ENCODE measurements at places on chromosomes 12 and 14.

GRCh38 chr12:85350356-85350755, 70.3 kb downstream of the ALX1 start:
- DNase-seq, result no peak

GRCh38 chr12:113900716-113901115, 65.4 kb downstream of the RBM19 start:
- DNase-seq, result no peak

- DNase-seq, result peak; percentile 67
Observed at GRCh38 chr14:68685419-68686204, 107.3 kb downstream of the ZFP36L1 start.

- no peak for DNase-seq
Observed at GRCh38 chr14:53553221-53553620, 400.1 kb upstream of the DDHD1 start.

DNA sequence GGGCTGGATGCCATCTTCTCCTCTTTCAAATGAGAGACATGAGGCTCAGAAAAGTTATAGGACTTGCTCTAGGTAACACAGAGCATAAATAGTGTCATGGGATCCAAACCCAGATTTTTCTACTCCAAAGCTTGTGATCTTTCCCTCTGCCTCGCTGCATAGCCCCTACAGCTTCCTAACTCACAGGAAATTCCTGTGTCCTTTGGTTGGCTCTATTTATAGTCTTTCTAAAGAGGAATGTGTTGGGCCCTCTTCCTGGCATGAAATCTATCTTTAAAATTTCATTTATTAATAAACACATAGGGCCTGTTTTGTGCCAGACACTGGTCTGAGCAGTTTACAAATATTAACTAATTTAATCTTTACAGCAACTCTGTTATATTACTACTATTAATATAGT, 9.8 kb upstream of the KCNA5 start:
- DNase-seq, result peak; percentile 7

DNA sequence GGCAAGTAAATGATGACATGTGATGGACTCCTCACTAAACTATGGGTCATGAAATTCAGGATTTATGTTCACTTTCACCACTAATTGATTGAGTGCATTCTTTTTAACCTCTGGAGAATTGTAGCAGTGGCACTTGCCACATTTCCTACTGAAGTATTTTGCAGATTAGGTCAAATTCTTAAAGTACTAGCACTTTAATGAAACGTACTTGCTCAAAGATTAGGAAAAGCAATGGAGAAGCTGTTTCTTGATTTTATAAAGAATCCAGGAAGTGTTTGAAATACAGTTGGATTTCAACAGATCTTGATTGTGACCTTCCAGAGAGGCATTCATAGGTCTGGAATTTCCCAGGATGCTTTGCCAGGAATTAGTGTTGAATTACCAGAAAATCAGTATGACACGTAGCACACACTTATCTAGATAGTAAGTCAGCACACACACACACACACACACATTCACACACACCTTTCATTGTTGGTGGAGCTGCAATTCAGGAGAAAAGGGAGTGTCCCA, 162.6 kb downstream of the MYRFL start:
- DNase-seq, result peak; percentile 98

GRCh38 chr12:121558956-121559355, 21.9 kb downstream of the KDM2B start:
- no peak for DNase-seq

GRCh38 chr14:94593749-94594431, 12.7 kb downstream of the SERPINA5 start:
- no peak for DNase-seq

Data from fibroblast of lung (primary cell).